ENCODE measurements at places on chromosomes 1 and 21. TPM values are rescaled to one million over a fixed set of nuclear protein-coding genes. Genes with fewer than 3 reads are reported as not detected.

Gene FALEC
- total RNA-seq = not detected

Gene FCRL1
- 0.85 TPM for total RNA-seq

Gene RYR2
- total RNA-seq = not detected

Gene CELA2A
- total RNA-seq = 0.90 TPM

Gene HES4
- total RNA-seq = 0.97 TPM

Gene CAPN8
- total RNA-seq = 7.5 TPM

Gene FAM72D
- total RNA-seq = 8.6 TPM

Gene CELA3A
- 9.0 TPM for total RNA-seq

Gene LRIF1
- total RNA-seq = 13.4 TPM

- H3K36me3 ChIP-seq = peaks cover 8% of the 10 kb centered on the region
- no peak overlapping the region for H3K27ac ChIP-seq
- DNase-seq = no peak
- H3K4me3 ChIP-seq = no peak overlapping the region
- peaks cover 4% of the 10 kb centered on the region for H3K4me1 ChIP-seq
These were observed 148.7 kb downstream of the PGBD5 start for GRCh38 chr1:230277201-230278025.

DNA sequence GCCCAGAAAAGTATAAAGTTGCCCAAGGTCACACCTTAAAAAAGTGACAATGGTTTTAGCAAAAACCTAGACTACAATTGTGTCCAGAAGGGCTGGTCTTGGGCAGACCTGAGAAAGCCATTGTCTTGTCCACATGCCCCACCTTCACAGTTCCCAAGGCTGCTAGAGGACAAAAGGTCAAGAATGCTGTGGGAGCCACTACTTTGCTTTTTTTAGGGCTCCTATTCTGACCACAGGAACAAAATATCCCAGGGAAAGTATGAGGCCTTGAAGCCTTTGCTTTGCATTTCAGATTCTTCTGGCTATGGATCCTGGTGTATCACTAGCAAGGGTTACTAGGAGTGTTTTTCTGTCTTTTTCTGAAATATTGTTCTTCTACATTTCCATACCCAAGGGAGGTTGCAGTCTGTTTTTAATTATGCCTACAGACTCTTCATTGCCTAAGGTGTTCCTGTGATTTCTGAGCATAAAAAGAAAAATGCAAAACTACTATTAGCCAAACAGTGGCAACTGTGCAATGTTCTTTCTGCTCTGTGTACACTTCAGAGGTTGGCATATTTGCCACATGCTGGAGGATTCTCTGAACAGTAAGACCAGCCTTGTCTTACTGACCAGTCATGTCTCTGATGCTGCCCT, 10.7 kb downstream of the C1orf162 start:
- no peak overlapping the region for H3K4me3 ChIP-seq
- no peak for DNase-seq
- no peak overlapping the region for H3K27ac ChIP-seq
- H3K36me3 ChIP-seq = no peaks in the 10 kb centered on the region
- H3K27me3 ChIP-seq = no peaks in the 10 kb centered on the region
- H3K4me1 ChIP-seq = no peaks in the 10 kb centered on the region

DNA sequence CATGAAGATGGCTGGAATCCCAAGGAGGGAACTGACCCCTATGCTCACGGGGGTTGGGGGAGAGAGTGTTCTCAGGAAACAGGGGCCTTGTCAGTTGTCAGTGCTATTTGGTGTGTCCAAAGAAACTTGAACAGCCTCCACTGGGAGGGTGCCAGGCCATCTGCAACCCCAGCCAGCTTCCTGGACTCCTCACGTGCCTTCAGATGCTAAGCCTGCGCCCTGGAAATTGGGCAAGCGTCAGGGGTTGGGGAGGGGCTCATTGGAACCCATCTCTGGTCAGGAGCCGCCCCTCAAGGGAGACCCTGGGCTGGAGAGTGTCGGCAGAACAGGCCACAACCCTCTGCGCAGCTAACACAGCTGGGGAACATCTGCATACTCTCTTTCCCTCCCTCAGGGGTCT, 13.1 kb upstream of the LHX4 start:
- no peaks in the 10 kb centered on the region for H3K36me3 ChIP-seq
- no peaks in the 10 kb centered on the region for H3K4me1 ChIP-seq
- DNase-seq = no peak

DNA sequence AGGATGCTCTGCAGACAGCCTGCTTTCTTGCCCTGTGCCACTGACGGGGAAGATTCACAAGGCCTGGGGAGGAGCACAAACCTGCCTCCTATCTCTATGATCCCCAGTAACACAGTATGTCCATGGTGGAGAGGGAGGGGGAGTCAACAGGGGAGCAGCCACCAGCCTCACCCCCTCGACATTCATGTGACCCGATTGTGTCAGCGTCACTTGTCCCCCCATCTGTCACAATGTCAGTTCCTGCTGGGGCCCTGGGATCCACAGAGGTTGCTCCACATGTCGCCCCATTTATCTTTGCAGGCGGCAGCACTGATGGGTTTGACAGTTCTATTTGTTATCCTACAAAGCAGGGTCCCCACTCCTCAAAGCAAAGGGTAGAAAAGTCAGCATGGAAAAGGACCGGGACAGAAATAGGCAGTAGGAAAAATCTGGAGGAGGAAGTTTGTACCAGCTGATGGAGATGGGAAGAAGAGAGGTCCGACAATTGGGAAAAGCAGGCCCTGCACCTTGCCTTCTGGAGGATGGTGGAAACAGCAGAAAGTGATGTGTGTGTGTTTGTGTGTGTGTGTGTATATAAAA, 130.9 kb downstream of the SEC16B start:
- H3K36me3 ChIP-seq = no peaks in the 10 kb centered on the region
- H3K4me1 ChIP-seq = no peaks in the 10 kb centered on the region
- no peak for DNase-seq
- no peaks in the 10 kb centered on the region for H3K27me3 ChIP-seq
- H3K4me3 ChIP-seq = no peak overlapping the region

GRCh38 chr1:119674835-119675289, 26.8 kb upstream of the ZNF697 start:
- no peak overlapping the region for H3K4me3 ChIP-seq
- H3K36me3 ChIP-seq = no peaks in the 10 kb centered on the region
- no peak overlapping the region for H3K27ac ChIP-seq
- no peaks in the 10 kb centered on the region for H3K27me3 ChIP-seq
- no peaks in the 10 kb centered on the region for H3K4me1 ChIP-seq

DNA sequence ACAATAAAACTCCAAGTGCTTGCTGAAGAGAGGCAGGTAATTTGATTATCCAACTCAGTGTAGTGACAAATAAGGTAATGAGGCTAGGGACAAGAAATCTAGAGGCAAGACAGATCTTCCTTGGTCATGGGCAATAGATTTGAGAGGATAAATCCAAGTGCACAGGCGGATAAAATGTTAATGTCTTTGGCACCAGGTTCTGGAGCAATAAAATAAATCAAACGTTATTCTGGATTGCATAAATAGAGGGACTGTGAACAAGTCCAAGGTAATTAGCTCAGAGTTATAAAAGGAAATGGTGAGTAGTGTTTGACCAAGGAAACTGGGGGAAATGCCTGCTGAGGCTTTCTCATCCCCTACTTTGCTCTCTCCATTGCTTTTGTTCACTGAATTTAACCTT, 329.3 kb upstream of the PROX1 start:
- H3K27me3 ChIP-seq = no peaks in the 10 kb centered on the region
- H3K27ac ChIP-seq = no peak overlapping the region
- no peaks in the 10 kb centered on the region for H3K4me1 ChIP-seq
- no peak for DNase-seq
- no peaks in the 10 kb centered on the region for H3K36me3 ChIP-seq

- H3K4me3 ChIP-seq = no peak overlapping the region
- no peak for DNase-seq
- no peak overlapping the region for H3K27ac ChIP-seq
- no peaks in the 10 kb centered on the region for H3K27me3 ChIP-seq
- no peaks in the 10 kb centered on the region for H3K4me1 ChIP-seq
These were observed 185.2 kb upstream of the TMEM51 start for GRCh38 chr1:14968251-14968851.

- H3K4me1 ChIP-seq = no peaks in the 10 kb centered on the region
- no peaks in the 10 kb centered on the region for H3K27me3 ChIP-seq
- H3K36me3 ChIP-seq = no peaks in the 10 kb centered on the region
- DNase-seq = no peak
- no peak overlapping the region for H3K27ac ChIP-seq
These were observed 49.9 kb downstream of the CHRM3 start for GRCh38 chr1:239436286-239436685.

GRCh38 chr1:53381790-53382401, 54.0 kb upstream of the LRP8 start:
- no peak overlapping the region for H3K27ac ChIP-seq
- H3K27me3 ChIP-seq = no peaks in the 10 kb centered on the region
- no peak for DNase-seq
- no peak overlapping the region for H3K4me3 ChIP-seq

GRCh38 chr1:170863621-170864020, 71.7 kb upstream of the MROH9 start:
- no peak for DNase-seq
- H3K4me1 ChIP-seq = no peaks in the 10 kb centered on the region
- no peaks in the 10 kb centered on the region for H3K27me3 ChIP-seq
- no peak overlapping the region for H3K4me3 ChIP-seq
- no peak overlapping the region for H3K27ac ChIP-seq
- H3K36me3 ChIP-seq = no peaks in the 10 kb centered on the region

DNA sequence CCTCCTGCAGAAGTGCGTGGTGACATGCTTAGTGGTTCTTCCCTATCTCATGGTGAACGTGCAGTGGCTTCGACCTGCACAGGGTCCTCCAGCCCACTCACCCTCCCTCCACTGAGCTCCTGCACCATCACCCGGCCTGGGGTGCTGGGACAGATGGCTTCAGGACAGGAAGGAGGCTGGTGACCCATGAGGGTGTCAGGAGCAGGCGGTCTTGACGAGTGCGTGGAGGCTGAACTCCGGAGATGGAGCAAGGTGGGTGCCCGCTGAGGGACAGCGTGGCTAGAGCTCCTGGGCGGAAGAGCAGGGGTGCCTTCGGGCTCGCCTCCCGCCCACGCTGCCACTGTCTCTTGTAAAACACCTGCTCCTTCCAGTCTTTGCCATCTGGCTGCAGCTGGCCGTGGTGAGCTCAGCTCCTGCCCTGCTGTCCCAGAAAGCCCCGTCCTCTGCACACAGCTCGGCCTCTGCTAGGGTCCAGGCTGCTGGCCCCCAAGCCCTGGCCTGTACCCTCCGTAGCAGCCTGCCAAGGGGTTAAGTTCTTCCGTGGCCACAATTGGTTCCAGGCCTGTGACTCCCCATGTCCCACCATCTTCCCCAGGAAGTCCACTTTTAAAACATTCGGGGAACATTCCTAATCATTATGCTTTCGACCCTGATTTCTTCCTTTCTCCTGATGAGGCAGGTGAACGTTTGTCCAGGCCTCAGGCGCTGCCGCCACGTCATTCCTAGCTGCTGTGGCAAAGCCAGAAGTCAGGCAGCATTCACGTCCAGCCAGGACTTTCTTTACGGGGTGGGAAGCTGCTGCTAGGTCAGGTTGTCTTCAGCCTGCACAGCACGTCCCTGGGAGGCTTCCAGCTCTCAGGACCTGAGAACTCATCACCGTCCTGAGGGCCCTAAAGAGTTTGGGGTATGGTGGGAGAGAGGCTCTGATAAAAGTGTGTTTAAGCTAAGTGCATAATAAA, 8.1 kb downstream of the KRTAP10-1 start:
- no peaks in the 10 kb centered on the region for H3K36me3 ChIP-seq
- no peaks in the 10 kb centered on the region for H3K4me1 ChIP-seq
- no peak overlapping the region for H3K27ac ChIP-seq
- no peak overlapping the region for H3K4me3 ChIP-seq
- H3K27me3 ChIP-seq = no peaks in the 10 kb centered on the region

- DNase-seq = no peak
- H3K4me3 ChIP-seq = no peak overlapping the region
These were observed 28.8 kb downstream of the MAN1A2 start for GRCh38 chr1:117396074-117396473.

GRCh38 chr1:36699113-36699911, 216.6 kb upstream of the CSF3R start:
- H3K4me1 ChIP-seq = no peaks in the 10 kb centered on the region
- 0 out of 2 replicates have a peak, but pooled peaks cover 2% of the 10 kb centered on the region for H3K27me3 ChIP-seq
- H3K4me3 ChIP-seq = no peak overlapping the region
- no peak overlapping the region for H3K27ac ChIP-seq

GRCh38 chr1:162021124-162021523, 2.5 kb downstream of the OLFML2B start:
- no peak for DNase-seq
- H3K27ac ChIP-seq = no peak overlapping the region
- peaks cover 7% of the 10 kb centered on the region for H3K27me3 ChIP-seq
- no peaks in the 10 kb centered on the region for H3K36me3 ChIP-seq
- H3K4me3 ChIP-seq = no peak overlapping the region
- H3K4me1 ChIP-seq = no peaks in the 10 kb centered on the region

DNA sequence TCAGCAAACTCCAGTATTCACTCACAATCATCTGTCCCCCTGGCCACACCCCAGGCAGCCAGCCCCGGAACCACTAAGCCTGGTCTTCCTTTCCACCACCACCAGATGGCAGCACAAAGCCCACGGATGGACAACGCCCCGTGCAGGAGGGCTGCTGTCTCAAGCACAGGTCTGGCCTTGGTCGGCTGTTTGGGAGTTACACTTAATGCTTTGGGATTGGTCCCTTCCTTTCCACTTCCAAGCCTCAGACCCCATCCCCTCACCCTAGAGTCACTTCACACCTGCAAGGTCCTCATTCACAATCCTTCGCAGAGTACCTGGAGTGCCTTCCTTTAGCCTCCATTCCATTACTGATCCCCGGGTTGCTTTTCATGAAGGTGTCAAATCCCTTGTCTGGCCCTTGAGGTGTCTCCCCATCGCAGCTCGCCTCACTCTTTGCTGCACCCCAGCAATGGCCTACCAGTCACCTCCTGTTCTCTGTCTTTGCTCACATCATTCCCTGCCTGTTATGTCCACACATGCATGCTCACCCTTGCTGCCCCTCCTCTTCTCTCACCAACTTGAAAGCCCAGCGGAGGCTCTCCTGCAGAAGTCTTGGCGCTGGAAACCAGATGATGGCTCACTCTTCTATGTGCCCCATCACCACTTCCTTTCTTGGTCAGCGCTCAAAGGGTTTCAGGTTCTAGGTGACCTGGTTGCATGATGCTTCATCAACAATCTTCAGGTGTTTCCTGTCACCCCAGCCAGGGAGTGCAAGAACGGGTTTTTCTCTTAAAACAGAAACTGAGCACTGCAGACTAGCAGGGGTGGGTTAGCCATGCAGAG, 24.9 kb upstream of the KCNA2 start:
- H3K4me1 ChIP-seq = peaks cover 67% of the 10 kb centered on the region
- peak overlapping the region; percentile 10 for H3K4me3 ChIP-seq
- no peaks in the 10 kb centered on the region for H3K36me3 ChIP-seq

- H3K27ac ChIP-seq = no peak overlapping the region
- no peak for DNase-seq
- H3K27me3 ChIP-seq = no peaks in the 10 kb centered on the region
- H3K36me3 ChIP-seq = no peaks in the 10 kb centered on the region
These were observed 99.2 kb upstream of the ZRANB2 start for GRCh38 chr1:71179997-71180396.

GRCh38 chr1:179748772-179749171, 5.7 kb downstream of the FAM163A start:
- no peaks in the 10 kb centered on the region for H3K36me3 ChIP-seq
- H3K4me3 ChIP-seq = no peak overlapping the region
- H3K27me3 ChIP-seq = no peaks in the 10 kb centered on the region
- H3K27ac ChIP-seq = no peak overlapping the region
- no peak for DNase-seq
